ENCODE measurements at places on chromosomes 1 and 21.

GRCh38 chr21:21690068-21690665 lies 692.0 kb downstream of the NCAM2 start:
- no peak for DNase-seq

DNA sequence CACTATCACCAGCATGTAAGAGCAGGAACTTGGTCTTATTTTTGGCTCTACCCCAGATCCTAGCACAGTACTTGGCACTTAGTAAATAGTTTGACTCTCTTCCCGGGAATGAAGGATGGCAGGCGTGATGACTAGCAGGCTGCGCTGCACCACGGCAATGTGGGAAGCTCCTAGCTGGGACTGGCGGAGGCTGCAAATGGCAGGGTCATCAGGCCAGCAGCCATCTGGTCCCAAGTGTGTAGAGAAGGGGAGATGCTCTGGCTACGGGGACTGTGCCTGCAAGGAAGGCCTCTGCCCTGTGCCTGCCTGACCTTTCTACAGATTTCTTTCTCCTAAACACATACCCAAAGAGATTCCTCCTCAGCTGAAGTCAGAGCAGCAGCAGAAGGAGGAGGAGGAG lies 95.0 kb downstream of the KCND3 start:
- no peak for DNase-seq

DNA sequence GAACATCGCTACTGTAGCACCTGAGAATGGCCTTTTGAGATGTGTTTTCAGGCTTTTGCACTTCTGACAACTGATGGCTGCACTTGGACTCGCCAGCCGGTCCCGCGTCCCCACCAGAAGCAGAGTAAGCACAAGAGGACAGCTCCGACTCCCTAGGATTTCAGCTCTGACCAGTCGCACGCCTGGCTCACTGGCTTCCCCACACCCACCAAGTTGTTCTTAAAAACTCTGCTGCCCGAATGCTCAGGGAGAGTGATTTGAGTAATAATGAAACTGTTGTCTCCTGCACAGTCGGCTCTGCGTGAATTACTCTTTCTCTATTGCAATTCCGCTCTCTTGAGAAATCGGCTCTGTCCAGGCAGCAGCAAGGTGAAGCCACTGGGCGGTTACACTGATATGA lies 40.2 kb upstream of the NLRP3 start:
- DNase-seq, result no peak

GRCh38 chr1:214224611-214225354 lies 56.2 kb upstream of the SMYD2 start:
- no peak for DNase-seq

DNA sequence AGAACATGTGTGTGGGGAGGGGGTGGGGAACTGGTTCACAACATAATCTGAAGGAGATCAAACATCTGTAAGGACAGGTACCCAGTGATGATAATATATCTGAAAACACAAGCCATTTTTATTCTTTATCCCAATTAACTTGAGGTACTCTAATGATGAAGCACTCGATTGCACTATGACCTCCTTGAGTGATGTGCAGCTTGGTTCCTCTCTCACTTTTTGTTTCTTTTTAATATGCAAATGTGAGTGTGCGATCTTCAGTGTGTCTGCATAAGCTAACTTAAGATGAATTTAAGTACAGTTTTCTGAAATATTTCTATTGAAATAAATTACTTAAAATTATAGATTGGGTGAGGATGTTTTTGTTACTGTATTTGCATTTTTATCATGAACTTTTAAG lies 50.6 kb upstream of the ANGPTL1 start:
- no peak for DNase-seq

DNA sequence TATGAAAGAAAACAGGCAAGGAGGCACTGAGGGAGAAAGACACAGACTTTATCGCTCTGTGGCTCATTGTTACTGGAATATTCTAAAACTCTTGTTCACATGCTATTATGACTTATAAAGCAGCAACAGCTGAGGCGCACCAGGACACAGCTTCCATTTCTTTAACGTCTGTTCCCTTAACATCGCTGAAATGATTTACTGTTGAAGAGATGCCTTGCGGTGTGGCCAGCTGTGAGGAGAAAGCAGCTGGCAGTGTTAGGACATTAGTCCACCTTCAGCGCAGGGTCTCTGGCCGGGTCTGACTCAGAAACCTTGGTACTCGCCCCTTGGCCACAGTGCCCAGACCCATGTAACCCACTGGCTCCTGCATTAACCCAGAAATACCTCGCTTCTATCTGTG lies 3.1 kb upstream of the PER3 start:
- no peak for DNase-seq

DNA sequence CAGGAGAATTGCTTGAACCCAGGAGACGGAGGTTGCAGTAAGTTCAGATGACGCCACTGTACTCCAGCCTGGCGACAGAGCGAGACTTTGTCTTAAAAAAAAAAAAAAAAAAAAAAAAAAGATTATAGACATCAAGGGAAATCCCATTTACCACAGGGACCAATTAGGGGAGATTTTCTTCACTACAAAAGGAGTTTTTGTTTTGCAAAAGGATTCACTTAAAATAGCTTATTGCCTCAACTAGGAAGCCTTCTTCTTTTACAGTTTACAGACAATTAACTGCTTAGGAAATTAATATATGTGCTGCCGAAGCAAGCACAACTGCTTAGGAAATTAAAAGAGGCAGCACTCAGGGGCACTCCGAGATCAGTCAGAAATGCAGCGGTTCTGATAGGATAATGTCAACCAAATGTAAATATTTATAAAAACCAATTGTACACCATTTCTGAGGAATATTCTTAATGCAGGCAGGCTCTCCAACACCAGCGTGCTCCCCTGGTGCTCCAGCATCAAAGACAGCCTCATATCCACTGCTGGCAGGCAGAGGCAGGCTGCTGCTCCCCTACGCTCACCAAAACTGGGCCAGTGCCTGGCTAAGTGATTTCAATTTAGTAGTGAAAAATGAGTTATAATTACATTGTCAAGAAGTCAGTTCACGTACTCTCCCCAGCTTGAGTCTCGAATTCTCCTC lies 107.9 kb upstream of the RAB4A start:
- DNase-seq, result no peak

DNA sequence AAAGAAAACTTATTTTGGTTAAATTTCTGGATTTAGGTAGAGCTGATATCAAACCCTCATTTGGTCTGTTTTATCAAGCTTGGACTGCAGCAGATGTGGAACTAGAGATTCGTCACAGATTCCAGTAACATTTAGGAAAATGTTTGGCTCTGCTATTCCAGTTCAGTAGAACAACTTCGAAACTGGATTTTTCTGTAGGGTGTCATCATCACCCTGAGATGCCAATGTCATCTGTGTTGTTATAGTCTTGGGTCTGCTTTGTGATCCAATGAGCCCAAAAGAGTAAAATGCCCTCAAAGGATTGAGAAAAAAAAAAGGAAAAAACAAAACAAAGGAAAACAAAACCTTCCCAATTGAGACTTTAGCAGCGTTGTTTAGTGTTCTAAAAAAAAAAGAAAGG lies 55.4 kb downstream of the LAMC2 start:
- DNase-seq, result no peak

DNA sequence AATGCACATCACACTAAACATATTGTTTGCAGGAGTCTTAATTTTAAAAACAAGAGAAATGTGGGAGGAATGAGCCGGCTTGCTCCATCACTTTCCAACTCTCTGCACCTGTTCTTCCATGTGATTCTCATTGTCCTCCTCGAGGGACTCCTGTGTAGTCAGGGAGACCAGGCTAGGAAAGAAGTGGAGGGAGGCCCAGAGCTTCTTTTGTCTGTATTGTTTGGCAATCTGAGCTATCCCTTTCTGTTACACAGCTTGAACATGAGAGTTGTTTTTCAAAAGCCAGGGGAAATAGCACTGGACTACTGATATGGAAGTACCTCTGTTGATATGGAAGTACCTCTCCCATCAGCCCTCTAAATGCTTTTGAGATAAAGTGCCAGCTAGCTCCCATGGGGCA lies 18.8 kb upstream of the LRRC8D start:
- DNase-seq, result peak; percentile 12

DNA sequence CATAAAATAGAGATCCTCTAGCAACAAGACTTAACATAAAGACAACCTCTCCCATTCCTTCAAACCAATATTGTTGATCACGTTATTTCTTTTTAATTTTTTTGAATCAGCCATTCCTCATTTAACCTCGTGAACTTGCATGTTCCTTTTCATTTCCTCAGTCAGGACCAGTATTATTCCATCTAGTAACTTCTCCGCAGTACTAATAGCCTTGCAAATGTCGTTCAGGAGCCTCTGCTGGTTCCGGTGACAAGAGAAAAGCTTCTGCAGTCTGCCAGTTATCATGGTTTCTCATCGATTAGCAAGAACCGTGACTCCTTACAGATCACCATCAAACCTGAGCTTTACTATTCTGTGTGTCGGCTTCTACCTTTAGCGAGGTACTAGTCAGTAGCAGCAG lies 3.0 kb downstream of the APP start:
- DNase-seq, result no peak

GRCh38 chr1:153796786-153797659 lies 21.8 kb downstream of the SLC27A3 start:
- DNase-seq, result peak; percentile 75

GRCh38 chr1:191729742-191730141 lies 428.5 kb upstream of the RGS18 start:
- no peak for DNase-seq

DNA sequence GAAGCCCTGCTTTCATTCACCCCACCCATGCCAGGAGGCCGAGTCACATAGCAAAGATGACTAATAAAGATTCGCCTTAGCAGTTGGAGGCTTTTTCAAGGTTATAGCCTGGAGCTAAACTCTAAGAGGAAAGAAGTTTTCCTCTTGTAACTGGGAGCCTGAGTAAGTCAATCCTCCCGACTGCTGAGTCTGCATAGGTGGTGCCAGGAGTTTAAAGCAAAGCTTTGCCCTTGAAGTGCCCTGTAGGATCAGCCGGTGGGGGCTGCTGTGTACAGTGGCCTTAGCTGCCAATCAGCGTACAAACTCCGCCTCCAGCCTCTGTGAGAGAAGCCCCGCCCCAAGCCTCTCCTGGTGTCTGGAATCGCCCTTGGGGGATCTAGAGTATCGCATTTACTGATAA lies 147.5 kb upstream of the SPATA6 start:
- DNase-seq, result no peak

DNA sequence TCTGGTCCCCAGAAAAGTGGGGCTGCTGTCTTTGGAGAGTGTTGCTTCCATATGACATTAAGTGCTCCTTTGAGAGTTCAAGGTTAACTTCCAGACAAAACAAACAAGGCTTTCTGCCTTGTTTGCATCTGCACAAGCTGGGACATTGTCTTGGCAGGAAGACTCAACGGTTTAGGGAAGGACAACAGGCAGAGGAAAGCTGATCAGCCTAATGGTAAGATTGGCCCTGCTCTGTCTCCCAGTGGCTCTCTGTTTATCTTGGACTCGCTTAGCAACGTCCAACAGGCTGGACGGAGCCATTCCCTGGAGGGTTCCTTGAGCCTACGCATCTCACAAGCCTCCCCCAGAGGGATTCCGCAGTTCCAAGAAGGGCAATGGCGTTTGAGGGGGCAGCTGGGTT lies 62.2 kb upstream of the SLC44A3 start:
- no peak for DNase-seq

DNA sequence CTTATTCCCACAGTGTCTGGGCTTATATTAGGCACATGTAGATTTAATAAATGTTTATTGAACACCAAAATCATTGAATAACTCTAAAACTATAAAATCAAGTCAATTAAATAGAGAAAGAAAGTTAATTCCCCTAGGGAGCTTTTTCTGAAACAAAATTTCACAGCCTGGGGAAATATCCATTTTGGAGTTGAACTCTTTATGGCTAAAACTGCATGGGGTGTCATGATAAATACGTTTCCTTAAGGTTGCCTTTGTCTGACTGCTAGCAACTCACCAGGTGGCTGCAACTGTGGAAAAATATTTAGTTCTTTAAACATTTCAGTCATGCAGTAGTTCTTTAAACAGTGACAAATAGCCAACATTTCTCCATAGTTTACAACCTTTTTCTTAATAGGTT lies 496.1 kb downstream of the LRRIQ3 start:
- DNase-seq, result no peak

DNA sequence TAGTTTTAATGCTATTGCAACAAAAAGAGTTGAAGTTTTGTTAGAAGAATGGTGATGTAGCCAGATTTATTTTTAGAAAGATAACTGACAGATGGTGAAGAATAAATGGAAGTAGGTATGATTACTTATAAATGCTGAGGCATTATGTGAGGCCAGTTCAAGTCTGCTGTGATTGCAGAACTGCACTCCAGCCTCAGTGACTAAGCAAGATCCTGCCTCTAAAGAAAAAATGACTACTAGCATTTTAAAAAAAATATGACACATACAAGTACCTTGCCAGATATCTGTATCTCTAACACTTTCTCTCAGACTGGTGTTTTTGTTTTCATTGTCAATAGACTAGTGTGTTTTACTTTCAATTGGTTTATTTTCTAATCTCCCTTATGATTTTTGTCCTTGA lies 1242.4 kb upstream of the ADGRL4 start:
- no peak for DNase-seq

DNA sequence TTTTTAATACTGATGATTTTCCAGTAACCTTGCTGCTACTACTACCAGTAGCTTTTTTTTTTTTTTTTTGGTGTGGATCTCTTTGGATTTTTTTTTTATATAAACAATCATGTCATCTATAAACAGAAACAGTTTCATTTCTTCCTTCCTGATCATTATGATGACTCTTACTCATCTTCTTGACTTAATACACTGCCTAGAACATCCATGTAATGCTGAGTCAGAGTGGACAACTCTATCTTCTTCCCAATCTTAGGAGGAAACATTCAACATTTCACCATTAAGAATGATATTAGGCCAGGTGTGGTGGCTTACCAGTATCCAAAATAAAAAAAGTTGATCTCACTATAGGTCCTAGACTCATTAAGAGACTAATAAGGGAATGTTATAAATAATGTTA lies 69.1 kb downstream of the RUSC1 start:
- no peak for DNase-seq

- DNase-seq, result no peak
Measured at GRCh38 chr1:154578058-154578418, 10.5 kb downstream of the CHRNB2 start.

- peak; percentile 14 for DNase-seq
Measured at GRCh38 chr1:174217787-174218574, 58.7 kb downstream of the RABGAP1L start.

DNA sequence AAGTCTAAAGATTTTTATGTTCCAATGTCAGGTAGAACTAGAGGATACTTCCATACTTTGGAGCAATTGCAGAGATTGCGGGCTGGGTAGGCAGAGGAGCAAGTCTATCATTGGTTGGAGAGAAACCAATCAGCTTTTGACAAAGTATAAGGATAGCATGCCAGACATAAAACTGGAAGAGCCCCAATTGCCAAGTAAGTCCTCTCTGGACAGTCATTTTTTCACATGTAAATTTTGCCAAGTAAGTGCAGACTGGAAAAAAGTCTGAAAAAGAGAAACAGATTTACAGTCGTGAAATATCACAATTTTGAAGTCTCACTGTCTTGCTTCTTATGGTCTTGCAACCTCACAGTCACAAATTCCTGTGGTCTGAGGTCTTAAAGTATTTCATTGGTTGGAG lies 131.4 kb upstream of the C21orf91 start:
- no peak for DNase-seq
